Urinary bladder (tissue), 4 donors: ENCODE measurements at places on chromosomes 13 and 19. TPM values are rescaled to one million over a fixed set of nuclear protein-coding genes. Genes with fewer than 3 reads are reported as not detected.

DNA sequence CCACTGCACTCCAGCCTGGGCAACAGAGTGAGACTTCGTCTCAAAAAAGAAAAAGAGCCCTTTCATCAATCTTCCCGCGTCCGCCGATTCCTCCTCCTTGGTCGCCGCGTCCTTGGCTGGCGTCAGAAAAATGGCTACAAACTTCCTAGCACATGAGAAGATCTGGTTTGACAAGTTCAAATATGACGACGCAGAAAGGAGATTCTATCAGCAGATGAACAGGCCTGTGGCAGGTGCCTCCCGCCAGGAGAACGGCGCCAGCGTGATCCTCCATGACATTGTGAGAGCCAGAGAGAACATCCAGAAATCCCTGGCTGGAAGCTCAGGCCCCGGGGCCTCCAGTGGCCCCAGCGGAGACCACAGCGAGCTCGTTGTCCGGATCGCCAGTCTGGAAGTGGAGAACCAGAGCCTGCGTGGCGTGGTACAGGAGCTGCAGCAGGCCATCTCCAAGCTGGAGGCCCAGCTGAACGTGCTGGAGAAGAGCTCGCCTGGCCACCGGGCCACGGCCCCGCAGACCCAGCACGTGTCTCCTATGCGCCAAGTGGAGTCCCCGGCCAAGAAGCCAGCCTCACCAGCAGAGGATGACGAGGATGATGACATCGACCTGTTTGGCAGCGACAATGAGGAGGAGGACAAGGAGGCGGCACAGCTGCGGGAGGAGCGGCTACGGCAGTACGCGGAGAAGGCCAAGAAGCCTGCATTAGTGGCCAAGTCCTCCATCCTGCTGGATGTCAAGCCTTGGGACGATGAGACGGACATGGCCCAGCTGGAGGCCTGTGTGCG lies 2.1 kb upstream of the MISP3 start:
- DNase-seq: no peak

Gene C1QTNF9B
- total RNA-seq: 0.58 TPM

DNA sequence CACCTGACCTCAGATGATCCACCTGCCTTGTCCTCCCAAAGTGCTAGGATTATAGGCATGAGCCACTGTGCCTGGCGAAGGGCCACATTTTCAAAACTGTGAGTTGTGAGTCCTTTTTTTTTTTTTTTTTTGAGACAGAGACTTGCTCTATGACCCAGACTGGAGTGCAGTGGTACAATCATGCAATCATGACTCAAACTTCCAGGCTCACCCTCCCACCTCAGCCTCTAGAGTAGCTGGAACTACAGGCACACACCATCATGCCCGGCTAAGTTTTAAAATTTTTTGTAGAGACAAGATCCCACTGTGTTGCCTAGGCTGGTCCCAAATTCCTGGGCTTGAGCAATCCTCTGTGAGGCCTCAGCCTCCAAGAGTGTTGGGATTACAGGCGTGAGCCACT lies 3.8 kb upstream of the MYPOP start:
- no peak for DNase-seq

GRCh38 chr13:62209529-62209928 lies 793.9 kb upstream of the PCDH20 start:
- no peak for DNase-seq

- DNase-seq: no peak
These were observed 492.5 kb upstream of the GPC6 start for GRCh38 chr13:92734068-92734467.

GRCh38 chr13:60282186-60282585 lies 114.8 kb upstream of the TDRD3 start:
- no peak for DNase-seq
